Urinary bladder (tissue), 4 donors: ENCODE measurements at places on chromosomes 2 and 18. TPM values are rescaled to one million over a fixed set of nuclear protein-coding genes. Genes with fewer than 3 reads are reported as not detected.

- no peak for DNase-seq
Observed at GRCh38 chr2:151097128-151097527, 164.5 kb downstream of the RBM43 start.

The HES6 gene
- total RNA-seq = 3.0 TPM

The CAVIN2 gene
- 103 TPM for total RNA-seq

DNA sequence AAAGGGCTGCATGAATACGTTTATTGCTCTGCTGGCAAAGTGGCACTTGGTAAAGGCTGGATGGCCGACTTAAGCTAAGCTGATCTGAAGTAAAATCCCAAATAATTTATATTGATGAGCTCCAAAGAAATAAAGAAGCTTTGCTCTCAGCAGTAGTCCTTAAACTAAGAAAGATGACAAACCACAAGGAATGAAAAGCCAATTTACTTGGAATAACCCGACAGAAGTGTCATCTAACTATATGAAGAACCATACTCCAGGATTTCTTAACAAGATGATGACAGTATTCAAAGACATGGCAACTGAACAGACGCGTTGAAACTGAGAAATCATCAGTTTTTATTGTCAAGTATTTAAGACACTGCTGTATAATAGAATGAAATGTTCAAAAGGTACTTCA lies 294.1 kb downstream of the PDE11A start:
- DNase-seq = no peak
